T-cell (primary cell): ENCODE measurements at places on chromosomes 4 and X.

GRCh38 chr4:79935274-79935673, 137.8 kb downstream of the ANTXR2 start:
- H3K27me3 ChIP-seq = no peaks in the 10 kb centered on the region
- H3K36me3 ChIP-seq = no peaks in the 10 kb centered on the region
- no peak overlapping the region for H3K27ac ChIP-seq
- H3K4me1 ChIP-seq = no peaks in the 10 kb centered on the region

- no peaks in the 10 kb centered on the region for H3K36me3 ChIP-seq
- H3K4me1 ChIP-seq = no peaks in the 10 kb centered on the region
- no peak for DNase-seq
- H3K27ac ChIP-seq = no peak overlapping the region
- no peaks in the 10 kb centered on the region for H3K27me3 ChIP-seq
These were observed 296.1 kb upstream of the ANKRD50 start for GRCh38 chr4:125008676-125009075.

DNA sequence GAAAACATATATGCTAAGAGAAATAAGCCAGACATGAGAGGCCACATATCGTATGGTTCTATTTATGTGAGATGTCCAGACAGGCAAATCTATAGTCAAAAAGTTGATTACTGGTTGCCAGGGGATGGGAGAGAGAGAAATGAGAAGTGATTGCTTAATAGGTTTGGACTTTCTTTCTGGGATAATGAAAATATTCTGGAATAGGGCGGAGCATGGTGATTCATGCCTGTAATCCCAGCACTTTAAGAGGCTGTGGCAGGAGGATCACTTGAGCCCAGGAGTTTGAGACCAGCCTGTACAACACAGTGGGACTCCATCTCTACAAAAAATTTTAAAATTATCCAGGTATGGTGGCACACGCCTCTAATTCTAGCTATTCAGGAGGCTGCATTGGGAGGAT, 22.4 kb downstream of the RBM47 start:
- H3K27ac ChIP-seq = no peak overlapping the region
- no peak overlapping the region for H3K4me3 ChIP-seq
- no peak for DNase-seq
- H3K36me3 ChIP-seq = no peaks in the 10 kb centered on the region

- H3K4me1 ChIP-seq = no peaks in the 10 kb centered on the region
- H3K27ac ChIP-seq = no peak overlapping the region
- no peaks in the 10 kb centered on the region for H3K36me3 ChIP-seq
- H3K27me3 ChIP-seq = no peaks in the 10 kb centered on the region
- H3K4me3 ChIP-seq = no peak overlapping the region
These were observed 517.1 kb upstream of the ZFP42 start for GRCh38 chr4:187478292-187479140.

DNA sequence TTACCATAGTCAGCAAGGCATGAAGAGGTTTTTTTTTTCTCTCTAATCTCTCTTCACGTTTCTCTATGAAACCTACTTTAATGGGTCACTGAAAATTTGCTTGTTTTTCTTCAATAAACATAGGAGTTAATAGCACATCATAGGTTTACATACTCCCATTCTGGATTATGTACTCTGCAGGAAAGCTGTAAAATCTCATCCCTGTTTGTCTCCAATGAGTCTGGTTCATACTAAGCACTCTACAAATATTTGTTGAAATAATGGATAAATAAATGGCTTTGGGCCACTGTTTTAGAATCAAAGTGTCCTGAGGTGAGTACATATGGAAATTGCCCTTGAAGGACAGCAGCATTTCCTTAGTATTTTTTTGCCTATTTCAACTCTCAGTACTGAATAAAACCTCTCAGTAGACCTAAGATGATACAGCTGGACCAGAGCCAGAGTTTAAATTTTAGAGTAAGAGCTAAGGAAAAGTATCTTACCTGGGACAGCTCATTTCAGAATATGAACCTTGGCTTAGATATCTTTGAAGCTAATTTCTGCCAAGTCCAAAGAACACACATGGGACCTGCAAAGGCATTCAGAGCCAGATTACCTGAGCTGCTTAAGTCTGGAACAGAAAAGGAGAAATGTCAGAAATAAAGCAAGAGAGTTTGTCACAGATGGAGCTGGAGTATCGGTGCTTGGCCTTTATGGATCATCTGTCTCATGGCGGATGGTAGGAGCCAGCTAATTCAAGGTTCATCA, 34.4 kb downstream of the PF4 start:
- no peak overlapping the region for H3K4me3 ChIP-seq
- H3K4me1 ChIP-seq = no peaks in the 10 kb centered on the region
- DNase-seq = no peak

GRCh38 chrX:109684136-109684535, 48.9 kb downstream of the ACSL4 start:
- no peaks in the 10 kb centered on the region for H3K4me1 ChIP-seq
- H3K27ac ChIP-seq = no peak overlapping the region
- H3K36me3 ChIP-seq = no peaks in the 10 kb centered on the region
- no peaks in the 10 kb centered on the region for H3K27me3 ChIP-seq
- no peak for DNase-seq

GRCh38 chrX:100829730-100830129, 9.5 kb downstream of the CSTF2 start:
- H3K4me3 ChIP-seq = no peak overlapping the region
- H3K27me3 ChIP-seq = no peaks in the 10 kb centered on the region

- peaks cover 9% of the 10 kb centered on the region for H3K27me3 ChIP-seq
- no peak for DNase-seq
- no peak overlapping the region for H3K27ac ChIP-seq
- H3K4me1 ChIP-seq = no peaks in the 10 kb centered on the region
- H3K4me3 ChIP-seq = no peak overlapping the region
- H3K36me3 ChIP-seq = no peaks in the 10 kb centered on the region
These were observed 54.2 kb downstream of the RHOXF2B start for GRCh38 chrX:120023259-120023658.

DNA sequence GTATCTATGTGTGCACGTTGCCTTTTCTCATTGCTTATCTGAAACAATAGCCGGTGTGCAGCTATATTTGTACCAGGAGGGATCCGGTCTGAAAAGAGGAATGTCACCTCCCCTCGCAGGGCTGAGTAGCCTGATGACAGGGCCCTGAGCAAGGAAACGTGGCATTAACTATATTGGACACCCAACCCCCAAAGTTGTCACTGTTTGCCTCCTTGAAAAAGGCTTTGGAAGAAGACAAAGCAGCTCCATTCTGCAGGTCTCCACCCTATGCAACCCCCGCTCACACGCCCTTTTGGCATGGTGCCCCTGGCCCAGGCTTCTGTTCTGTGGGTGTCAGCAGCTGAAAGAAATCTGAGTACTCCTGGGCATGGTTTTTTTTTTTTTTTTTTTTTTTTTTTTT, 8.2 kb downstream of the PRRG3 start:
- no peaks in the 10 kb centered on the region for H3K4me1 ChIP-seq
- no peak overlapping the region for H3K27ac ChIP-seq
- no peak for DNase-seq
- no peak overlapping the region for H3K4me3 ChIP-seq

GRCh38 chr4:5553801-5554200, 154.6 kb downstream of the EVC2 start:
- no peak for DNase-seq
- no peak overlapping the region for H3K27ac ChIP-seq
- no peak overlapping the region for H3K4me3 ChIP-seq
- no peaks in the 10 kb centered on the region for H3K27me3 ChIP-seq
- no peaks in the 10 kb centered on the region for H3K4me1 ChIP-seq
- H3K36me3 ChIP-seq = no peaks in the 10 kb centered on the region

DNA sequence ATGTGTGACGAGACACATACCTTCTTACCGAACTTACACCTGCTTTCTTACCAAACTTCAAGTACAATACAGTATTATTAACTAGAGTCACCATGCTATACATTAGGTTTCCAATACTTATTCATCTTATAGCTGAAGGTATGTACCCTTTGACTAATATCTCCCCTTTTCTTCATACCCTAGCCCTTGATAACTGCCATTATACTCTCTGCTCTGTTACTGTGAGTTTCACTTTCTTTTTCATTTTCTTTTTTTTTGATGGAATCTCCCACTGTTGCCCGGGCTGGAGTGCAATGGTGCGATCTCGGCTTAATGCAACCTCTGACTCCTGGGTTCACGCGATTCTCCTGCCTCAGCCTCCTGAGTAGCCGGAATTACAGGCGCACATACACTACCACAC, 3.4 kb upstream of the PNMA5 start:
- no peak overlapping the region for H3K27ac ChIP-seq
- H3K36me3 ChIP-seq = no peaks in the 10 kb centered on the region
- no peaks in the 10 kb centered on the region for H3K4me1 ChIP-seq
- no peak overlapping the region for H3K4me3 ChIP-seq

- no peaks in the 10 kb centered on the region for H3K36me3 ChIP-seq
- no peak overlapping the region for H3K4me3 ChIP-seq
- DNase-seq = no peak
- H3K4me1 ChIP-seq = no peaks in the 10 kb centered on the region
- no peak overlapping the region for H3K27ac ChIP-seq
These were observed 19.5 kb downstream of the TMPRSS11E start for GRCh38 chr4:68466751-68467150.

DNA sequence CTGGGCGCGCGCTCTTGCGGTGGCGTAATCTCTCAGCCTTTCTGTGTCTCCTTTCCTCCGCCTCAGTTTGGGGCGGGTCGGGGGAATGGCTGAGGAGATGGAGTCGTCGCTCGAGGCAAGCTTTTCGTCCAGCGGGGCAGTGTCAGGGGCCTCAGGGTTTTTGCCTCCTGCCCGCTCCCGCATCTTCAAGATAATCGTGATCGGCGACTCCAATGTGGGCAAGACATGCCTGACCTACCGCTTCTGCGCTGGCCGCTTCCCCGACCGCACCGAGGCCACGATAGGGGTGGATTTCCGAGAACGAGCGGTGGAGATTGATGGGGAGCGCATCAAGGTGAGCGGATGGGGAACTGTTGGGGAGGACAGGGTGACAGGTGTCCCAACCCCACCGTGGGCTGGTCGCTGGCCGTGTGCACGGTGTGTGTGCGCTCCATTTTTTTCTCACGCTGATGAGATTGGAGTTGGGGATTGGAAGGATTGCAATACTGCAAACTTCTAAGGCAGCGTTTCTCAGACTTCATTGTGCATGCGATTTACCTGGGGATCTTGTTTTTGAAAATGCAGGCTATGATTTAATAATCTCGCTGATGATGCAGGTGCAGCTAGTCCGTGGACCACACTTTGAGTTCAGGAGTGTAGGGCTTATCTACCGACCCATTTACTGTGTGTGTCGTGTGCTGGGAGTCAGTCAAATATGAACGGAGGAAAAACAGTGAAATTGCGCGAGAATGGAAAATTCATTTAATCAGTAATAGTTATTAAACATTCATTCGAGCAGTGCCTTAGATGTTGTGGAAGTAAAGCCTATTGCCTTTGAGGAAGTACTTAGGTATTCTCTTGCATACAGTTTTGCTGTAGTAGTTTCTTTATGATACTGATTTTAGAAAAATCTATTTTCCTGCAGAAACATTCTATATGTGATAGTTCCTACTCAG, at the start of gene RAB33B:
Gene RAB33B (plus strand): TSS at position 11 of the 935 bp plus-strand sequence. CDS start 75 bp downstream, at position 86.
- peak within 1 kb of the TSS; percentile 97 for H3K27ac ChIP-seq
- no peaks in the 10 kb centered on the region for H3K36me3 ChIP-seq
- peaks cover 20% of the 10 kb centered on the region for H3K4me1 ChIP-seq
- H3K27me3 ChIP-seq = no peaks in the 10 kb centered on the region
- DNase-seq = no peak

- no peak overlapping the region for H3K4me3 ChIP-seq
- H3K36me3 ChIP-seq = no peaks in the 10 kb centered on the region
- H3K4me1 ChIP-seq = peaks cover 17% of the 10 kb centered on the region
- no peak overlapping the region for H3K27ac ChIP-seq
These were observed 161.6 kb downstream of the SMIM20 start for GRCh38 chr4:26075583-26075982.

- no peaks in the 10 kb centered on the region for H3K4me1 ChIP-seq
- no peak overlapping the region for H3K27ac ChIP-seq
- H3K4me3 ChIP-seq = no peak overlapping the region
- no peak for DNase-seq
These were observed 36.1 kb downstream of the LONRF3 start for GRCh38 chrX:119010491-119010890.

DNA sequence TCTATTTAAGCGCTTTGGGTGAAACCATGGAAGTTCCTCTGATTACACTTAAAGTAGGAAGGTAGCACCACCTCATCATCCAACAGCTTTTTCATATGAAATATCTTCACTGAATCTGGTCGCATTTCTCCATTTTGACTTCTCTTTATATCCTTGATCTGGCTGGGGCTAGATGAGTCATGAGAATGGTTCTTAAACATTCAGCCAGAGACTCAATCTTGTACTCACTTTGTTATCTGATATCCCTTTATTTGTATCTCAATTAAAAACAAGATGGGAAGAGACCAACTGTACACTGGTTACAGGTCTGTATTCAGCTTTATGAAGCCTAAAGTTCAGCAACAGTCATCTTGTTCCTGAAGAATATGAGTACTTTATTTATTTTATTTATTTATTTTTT, 84.9 kb downstream of the CBLL2 start:
- H3K36me3 ChIP-seq = no peaks in the 10 kb centered on the region
- H3K27ac ChIP-seq = no peak overlapping the region
- no peak for DNase-seq
- H3K4me3 ChIP-seq = no peak overlapping the region

GRCh38 chr4:170226288-170226687, 136.5 kb upstream of the AADAT start:
- H3K36me3 ChIP-seq = no peaks in the 10 kb centered on the region
- no peak overlapping the region for H3K27ac ChIP-seq
- no peaks in the 10 kb centered on the region for H3K4me1 ChIP-seq
- no peak overlapping the region for H3K4me3 ChIP-seq
- DNase-seq = no peak

DNA sequence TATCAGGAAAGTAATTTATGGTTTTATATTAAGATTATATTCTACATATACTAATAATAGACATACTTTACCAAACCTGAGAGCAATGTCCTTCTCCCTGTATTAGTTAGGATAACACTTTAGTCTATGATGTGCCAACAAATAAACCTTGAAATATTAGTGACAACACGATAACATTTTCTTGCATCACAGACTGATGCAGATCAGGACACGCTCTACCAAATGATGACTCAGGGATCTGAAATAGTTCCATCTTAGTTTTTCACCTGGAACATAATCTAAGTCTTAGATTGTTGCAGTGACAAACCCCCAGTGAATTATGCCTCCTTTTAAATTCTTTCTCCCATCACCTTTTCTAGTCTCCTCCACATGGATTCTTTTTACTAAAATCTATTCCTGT, 214.2 kb downstream of the CLCN4 start:
- H3K4me1 ChIP-seq = no peaks in the 10 kb centered on the region
- no peak overlapping the region for H3K4me3 ChIP-seq
- no peaks in the 10 kb centered on the region for H3K27me3 ChIP-seq
- H3K36me3 ChIP-seq = no peaks in the 10 kb centered on the region
